ENCODE measurements at places on chromosomes 3 and 15.

DNA sequence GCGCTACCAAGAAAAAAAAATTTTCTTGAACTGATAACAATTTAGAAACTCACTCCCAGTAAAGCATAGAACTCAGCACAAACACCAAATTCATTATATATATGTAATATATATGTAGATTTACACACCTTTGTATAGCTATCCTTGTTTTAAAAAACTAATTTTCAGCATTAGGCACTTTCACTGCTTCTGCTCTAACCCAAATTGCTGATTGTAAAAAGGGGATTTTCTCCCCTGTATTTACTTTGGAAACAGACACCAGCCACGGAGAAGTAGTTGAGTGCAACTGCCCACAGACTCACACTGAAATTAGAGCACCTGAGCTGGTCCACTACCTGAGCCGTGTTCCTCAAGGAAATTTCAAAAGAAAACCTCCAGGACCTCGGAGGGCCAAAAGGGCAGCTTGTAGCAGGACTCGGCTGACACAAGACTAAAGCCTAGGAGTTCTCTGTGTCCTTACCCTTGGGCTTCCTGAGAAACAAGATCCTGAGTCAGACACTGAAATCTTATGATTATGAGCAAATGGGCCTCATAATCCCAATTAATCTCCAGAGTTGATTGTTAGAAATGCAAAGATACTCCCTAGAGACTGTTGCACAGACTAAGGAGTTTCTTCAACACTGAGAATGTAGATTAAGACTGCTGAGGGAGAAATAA is 106.0 kb downstream of the TNIK start:
- DNase-seq: no peak

DNA sequence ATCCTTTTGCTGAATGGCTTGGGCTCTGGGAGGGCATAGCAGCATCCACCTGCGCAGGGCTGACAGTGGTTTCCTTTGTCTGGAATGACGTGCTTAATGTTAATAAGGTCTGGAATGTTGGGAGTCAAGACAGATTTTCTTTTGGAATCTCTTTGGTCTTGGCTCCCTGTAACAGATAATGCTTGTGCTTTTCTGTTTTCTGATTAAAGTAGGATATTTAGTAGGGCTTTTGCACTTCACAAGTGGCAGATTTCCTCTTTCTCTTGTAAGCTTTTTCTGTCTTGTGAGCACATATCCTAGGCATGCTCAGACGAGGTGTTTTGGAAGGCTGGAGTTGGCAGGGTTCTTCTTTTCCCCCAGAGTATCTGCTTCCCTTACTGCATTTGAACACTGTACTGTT is 189.6 kb downstream of the GHSR start:
- no peak for DNase-seq

GRCh38 chr3:89373434-89373833 is 266.0 kb downstream of the EPHA3 start:
- no peak for DNase-seq

DNA sequence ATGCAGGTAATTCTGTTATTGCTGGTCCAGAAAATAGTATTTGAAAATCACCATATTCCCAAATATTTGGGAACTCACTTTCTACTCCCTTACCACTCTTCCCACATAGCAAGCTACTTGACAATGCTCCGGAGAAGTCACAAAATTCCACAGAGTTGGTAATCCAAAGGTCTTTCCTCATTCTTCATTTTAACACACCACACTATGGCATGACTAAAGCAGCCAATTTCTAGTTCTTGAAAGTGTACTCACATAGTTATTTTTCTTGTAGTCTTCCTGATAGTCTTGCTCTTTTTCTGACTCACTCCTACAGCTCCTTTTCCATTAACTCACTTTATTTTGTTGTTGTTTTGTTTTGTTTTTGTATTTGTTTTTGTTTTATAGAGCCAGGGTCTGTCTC is 67.2 kb downstream of the MYO9A start:
- DNase-seq: no peak

DNA sequence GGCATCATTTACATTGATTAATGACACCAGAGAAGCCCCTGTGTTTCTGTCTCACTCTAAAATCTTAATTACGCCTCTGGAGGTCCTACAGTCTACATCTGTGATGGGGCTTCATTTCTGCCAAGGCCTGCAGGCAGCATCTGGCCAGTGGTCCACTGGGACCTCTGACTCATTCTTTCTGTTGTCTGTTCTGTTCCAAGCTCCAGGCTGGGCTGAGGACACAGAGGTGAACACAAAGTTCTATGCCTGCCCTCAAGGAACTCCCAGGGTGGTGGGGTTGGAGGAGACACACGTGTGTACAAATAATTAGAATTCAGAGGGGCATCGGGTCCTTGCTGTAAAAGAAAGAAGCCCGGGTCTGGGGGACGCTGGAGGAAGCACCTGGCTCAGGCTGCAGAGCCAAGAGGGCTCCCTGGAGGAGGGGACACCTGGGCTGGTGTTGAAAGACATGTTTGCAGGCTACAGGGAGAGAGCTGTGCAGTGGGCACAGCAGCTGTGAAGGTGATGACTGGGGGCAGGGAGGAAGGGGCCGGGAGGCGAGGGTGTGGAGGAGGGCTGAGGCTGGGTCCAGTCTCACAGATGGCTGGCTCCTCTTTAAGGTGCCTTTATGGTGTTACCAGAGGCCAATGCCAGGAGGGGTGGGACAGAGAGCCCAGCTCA is 103.3 kb upstream of the PRR23E start:
- DNase-seq: no peak

Data from activated T-cell treated with anti-CD3 and anti-CD28 coated beads, Interleukin-2, amount 50 U/mL, for 72 hours (primary cell).